ENCODE measurements at places on chromosomes 3 and 15.

GRCh38 chr15:101725073-101725472 lies 800 bp upstream of the TARS3 start:
- DNase-seq: no peak

- peak; percentile 42 for DNase-seq
Observed at GRCh38 chr3:127929818-127930413, 14.9 kb downstream of the KBTBD12 start.

DNA sequence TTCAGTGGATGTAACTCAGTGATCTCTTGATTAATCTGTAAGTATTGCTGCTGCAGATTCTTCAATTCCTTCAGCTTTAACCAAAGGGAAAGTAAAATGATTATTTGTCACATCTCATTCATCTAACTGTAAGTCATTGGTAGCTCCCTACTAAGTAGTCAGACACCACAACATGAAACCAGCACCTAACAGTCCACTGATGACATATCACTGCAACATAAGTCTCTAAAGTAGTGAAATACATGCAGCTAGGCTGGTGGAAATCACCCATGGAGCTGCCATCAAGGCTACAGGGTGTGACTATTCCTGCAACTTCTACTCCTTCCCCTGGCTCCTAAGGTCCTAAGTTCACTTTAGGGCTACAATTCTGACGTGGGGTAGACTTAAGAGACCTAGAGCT lies 21.1 kb upstream of the HCLS1 start:
- DNase-seq: no peak

DNA sequence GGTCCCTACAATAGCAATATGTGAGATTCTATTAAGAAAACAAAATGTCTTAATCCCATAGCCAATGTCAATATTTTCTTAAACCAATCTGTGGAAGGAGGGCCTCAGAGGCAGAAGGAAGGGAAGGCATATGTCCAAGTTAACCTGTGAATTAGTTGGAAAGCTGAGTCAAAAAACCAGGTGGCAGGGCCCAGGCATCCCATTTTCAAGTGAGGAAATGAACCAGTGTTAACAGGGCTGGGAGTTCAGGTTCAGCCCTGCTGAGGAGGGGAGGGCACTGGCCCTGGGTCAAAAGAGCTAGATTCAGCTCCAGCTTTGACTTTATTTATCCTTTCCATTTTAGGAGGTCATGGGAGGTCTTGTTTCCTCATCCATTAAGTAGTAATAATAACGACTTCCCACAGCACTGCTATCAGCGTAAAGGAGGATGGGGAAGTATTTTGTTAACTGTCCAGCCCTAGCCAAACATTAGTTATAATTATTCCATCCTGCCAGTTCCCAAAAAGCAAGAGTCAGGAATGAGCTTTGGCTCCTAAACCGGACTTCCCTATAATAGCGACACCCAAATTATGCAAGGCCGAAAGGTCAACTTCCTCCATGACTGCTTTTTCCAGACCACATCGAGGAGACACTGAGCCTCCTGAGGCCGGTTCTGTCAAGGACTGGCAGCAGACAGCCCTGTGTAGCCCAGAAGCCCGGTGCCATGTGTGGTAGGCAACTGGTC lies 3.2 kb downstream of the MASP1 start:
- no peak for DNase-seq

DNA sequence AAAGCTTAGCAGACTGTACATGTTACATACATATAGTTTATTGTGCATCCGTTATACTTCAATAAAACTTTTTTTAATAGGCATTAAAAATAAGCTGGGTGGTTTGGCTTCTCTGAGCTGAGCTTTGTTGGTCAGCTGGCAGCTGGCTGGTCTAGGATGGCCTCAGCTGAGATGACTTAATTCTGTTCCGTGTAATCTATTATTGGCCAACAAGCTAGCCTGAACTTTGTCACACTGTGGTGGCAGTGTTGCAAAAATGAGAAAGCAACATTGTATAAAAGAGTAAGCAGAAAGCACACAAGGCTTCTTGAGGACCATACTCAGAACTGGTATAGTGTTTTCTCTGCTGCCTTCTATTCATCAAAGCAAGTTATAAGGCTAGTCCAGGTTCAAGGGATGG lies 45.2 kb downstream of the CGGBP1 start:
- DNase-seq: no peak

GRCh38 chr3:127459891-127460290 lies 130.6 kb downstream of the TPRA1 start:
- no peak for DNase-seq

- peak; percentile 75 for DNase-seq
Observed at GRCh38 chr3:123884203-123884831, at the start of gene MYLK. Gene MYLK (minus strand): TSS chr3:123884332. CDS start chr3:123793841, 90,491 bp downstream.

GRCh38 chr15:81160312-81161159 lies 26.5 kb downstream of the CFAP161 start:
- DNase-seq: peak; percentile 30

GRCh38 chr3:123090728-123091531 lies 24.1 kb downstream of the PDIA5 start:
- peak; percentile 84 for DNase-seq

GRCh38 chr15:99296386-99296785 lies 45.1 kb downstream of the LRRC28 start:
- DNase-seq: no peak

- DNase-seq: peak; percentile 44
Observed at GRCh38 chr3:87503900-87504498, 227.6 kb upstream of the POU1F1 start.

- no peak for DNase-seq
Observed at GRCh38 chr15:90836296-90836871, 32.0 kb upstream of the FURIN start.

- peak; percentile 41 for DNase-seq
Observed at GRCh38 chr15:89898614-89899294, 5.0 kb upstream of the AP3S2 start.
